Effector memory CD4-positive, alpha-beta T cell (primary cell): ENCODE measurements at places on chromosomes 6 and 20.

DNA sequence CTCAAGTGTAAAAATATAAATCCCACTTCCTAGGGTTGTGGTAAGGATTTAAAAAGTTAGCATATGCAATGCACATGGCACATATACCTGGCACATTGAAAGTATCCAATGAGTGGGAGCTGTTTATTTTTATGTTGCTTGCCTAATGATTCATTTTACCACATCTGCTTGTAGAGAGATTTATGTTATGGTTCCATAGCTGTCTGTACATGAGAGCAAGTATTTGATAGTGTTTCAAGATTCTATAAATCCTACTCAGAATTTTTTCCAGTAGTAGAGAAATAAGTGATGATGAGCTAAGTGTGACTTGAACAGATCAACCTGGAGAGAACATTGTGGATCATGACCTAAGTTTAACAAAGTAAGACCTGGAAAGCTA, 125.3 kb upstream of the SPTLC3 start:
- no peak for DNase-seq

- DNase-seq, result no peak
Observed at GRCh38 chr20:20856956-20857355, 144.5 kb upstream of the RALGAPA2 start.

DNA sequence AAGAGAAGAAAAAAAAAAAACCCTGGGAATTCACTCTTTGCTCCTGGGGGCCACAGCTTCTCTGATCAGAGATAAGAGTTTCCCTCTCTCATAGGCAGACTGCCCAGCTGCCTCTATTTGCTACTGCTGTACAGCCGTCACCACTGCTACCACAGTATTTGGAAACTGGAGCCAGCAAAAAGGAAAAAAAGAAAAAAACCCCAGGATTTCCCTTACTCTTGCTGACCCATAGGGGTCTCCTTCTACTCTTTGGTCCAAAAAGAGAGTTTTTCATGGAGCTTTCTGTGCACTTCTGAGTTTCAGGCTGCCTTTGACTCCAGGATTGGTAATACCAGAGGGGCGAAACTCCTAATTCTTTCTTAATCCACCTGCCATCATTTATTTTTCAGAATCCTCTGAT, 89.7 kb downstream of the MDGA1 start:
- no peak for DNase-seq

GRCh38 chr6:50128420-50129005, 78.8 kb upstream of the DEFB112 start:
- no peak for DNase-seq
